Activated CD4-positive, alpha-beta T cell treated with anti-CD3 and anti-CD28 coated beads, Interleukin-2, amount 50 U/mL, for 16 hours (primary cell): ENCODE measurements at places on chromosomes 16 and 17.

GRCh38 chr16:57572978-57573728 is 30.7 kb downstream of the ADGRG5 start:
- DNase-seq = peak; percentile 46

DNA sequence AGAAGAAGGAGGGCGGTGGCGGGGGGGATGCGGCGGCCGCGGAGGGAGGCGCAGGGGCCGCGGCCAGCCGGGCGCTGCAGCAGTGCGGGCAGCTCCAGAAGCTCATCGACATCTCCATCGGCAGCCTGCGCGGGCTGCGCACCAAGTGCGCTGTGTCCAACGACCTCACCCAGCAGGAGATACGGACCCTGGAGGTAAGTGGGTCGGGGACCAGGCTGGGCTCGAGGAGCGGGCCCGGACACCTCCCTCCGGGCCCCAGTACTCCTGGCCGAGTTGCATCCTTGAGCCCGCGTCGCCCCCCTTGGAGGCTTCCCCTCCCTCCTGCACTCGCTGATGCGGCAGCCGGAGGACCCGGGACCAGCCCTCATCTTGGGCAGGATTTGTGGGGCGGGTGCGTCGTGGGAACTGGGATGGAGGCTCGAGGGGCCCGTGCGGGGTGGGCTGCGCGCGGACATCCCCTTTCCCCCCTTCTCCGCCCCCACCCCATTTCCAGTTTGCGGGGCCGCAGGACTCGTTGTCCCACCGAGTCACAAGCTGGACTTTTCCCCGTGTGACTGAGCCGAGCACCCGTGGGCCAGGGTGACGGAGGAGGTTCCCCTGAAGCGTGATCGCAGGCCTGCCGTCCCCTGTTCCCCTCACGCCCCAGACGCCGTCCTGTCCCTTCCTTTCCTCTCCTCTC is 572 bp downstream of the KSR1 start:
- DNase-seq = no peak

DNA sequence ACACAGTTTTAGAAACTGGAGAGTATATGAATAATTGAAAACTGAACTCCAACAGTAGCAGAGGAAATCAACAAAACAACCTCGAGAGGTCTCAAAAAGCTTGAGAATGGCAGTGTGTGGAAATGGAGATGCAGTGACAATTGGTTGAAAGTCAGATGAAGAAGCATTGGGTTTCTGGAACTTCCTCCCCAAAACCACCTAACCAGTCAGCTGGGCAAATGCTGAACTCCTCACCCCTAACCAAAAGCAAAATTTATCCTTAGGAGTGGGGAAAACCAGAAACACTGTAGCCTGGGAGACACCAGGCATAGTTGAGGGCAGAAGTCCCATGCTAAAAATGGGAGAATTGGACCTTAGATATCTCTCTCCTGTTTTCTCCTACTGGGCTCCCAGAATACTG is 109.9 kb downstream of the TANC2 start:
- no peak for DNase-seq

DNA sequence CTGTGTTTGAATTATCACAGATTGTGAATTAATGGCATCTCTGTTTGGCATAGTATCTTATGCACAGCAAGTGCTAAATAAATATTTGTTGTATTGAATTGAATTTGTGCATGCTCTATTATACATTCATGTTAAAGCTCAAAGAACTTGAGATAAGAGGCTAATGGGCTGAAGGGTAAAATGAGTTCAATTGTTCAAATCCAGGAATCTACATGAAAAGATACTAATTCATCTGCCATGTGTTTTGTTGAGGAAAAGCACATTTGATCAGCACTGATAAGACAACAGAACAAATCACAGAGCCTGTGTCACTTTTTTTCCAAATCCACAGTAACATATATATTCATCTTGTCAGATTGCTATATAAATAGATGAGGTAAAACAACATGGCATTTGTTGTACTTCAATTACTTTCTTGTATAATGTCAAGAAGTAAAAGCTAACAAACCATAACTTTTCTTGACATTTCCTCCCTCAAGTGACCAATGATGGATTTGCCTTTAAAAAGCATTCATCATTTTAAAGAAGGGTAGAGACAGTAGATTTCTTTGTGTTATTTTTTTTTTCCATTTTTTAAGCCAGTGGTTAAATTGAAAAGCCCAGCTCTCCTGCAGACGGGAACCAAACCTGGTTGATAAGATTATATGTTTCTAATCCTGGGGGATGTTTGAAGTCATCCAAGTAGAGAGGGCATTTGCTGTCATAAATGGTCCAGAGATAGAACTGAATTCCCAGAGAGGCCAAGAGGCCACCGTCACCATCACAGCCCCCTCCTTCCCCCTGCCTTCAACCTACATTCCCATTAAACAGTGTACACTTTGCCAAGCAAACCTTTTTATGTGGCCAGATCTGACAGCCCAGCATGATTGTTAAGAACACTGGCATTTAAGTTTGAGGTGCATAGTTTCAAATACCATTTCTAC is 123.0 kb downstream of the CHD9NB start:
- no peak for DNase-seq

DNA sequence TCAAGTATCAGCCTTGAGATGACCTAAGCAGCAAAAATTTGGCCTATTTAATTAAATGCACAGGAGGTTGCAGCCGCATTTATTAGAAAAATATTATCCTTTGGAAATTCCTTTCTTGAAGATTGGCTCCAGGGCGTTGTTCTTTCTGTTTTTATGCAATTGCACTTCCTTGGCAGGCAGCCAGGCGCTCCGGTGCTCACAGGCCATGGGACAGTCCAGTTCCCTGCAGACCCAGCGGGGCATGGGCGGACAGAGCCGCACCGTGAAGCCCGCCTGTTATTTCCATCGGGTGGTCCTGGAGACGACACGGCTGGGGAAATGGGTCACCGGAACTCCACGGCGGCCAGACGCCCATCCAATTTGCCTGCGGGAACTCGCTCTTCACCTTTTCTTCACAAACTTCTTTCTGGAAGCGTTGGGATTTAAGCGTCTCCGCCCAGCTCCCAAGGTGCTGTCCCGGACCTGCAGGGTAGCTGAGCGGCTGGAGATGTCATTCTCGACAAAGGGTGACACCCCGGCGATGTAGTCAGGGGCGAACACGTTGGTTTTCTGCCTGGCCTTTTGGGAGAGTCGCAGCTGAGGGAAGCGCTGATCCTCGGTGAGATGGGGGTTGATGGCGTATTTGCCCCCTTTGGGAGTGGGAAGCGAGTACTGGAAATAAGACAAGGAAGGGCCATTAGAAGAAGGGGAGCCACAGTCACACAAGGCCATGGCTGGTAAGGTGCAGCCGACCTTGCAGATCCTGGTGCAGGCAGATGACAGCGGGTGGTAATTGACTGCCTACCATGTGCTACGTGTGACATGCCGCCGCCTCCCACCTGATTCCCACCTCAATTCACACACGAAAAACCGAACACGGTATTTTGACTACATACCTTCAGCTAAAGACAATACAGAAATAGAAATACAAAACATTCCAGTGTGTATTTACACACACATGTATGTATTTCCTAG is 12.5 kb downstream of the NOB1 start:
- no peak for DNase-seq

DNA sequence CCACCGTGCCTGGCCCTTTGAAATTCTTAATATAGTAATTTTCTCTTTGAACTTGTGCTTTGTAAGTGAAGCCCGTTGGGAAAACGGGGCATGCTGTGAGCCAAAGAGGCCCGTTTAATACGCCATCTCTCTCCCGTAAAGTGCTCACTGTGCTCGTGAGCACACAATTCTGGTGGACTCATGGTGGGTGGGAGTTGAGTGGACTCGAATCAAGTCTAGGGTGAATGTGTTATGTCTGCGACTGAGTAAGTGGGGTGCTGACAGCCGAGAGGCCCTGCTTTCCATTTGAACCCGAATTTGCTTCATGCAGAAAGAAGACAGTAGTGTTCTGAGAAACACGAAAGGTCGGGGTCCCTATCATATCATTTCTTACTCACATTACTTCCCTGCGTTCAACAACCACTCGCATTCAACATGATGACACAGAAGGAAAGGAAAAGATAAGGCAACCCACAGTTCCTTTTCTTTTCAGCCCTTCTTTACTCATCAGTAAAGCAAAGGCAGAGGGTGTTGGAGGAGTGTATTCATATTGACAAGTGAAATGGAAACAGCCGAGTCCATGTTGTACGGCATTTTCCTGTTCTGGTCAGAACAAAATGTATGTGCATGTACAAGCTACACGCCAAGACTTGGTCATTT is 4.8 kb upstream of the ATP2A3 start:
- DNase-seq = no peak

DNA sequence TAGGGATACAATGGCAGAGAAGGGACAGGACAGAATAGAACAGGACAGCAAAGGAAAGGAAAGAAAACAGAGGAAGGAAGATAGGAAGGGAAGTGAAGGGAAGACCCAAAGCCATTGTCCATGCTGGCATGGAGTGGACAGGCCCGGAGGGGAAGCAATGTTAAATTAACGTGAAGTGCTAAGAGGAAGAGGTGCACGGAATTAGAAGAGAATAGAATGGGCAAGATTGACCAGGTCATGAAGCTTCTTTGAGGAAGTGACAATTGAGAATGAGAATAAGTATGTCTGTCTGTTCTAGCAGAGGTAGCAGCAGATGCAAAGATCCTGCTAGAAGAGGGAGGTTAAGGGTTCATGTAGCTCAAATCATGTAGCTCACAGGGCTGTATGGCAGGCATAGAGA is 117.2 kb downstream of the MAF start:
- no peak for DNase-seq

DNA sequence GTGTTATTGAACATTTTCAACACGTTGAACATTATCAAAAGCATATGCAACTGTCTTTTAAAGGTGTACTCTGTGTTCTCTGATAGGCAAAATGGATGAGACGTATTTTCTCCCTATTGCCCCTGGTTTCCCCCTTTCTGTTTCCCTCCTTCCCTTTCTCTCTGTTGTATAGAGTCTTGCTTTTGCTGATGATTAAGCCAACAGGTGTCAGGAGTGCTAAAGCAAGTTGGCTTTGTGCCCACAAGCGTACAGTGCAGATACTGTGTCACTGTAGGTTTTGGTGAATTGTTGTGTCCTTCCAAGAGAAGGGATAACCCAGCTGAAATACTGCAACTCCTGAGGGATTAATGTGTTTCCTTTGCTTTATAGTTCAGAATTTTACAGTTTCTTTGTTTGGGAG is 74.4 kb downstream of the COX10 start:
- no peak for DNase-seq

GRCh38 chr17:80908776-80909175 is 82.9 kb upstream of the CHMP6 start:
- DNase-seq = no peak

GRCh38 chr17:78675316-78675616 is 98.1 kb upstream of the DNAH17 start:
- DNase-seq = no peak

DNA sequence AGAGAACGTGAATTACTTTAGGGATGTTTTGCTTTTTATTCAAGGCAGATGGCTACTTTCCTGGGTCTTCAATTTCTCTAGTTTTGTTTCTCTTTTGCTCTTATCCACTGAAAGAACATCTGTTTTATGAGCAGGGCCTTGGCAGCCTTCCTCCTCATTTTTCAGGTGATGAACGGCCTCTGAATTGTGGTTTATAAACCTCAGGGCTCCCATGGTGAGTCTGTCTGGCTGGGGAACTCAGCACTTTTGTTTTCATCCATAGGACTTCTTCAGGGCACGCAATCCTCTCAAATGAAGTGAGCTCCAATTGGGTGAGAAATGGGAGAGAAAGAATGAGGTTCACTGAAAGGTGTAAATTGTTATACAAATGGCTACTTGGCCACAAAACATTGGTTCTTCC is 186.4 kb upstream of the ERCC4 start:
- DNase-seq = no peak

DNA sequence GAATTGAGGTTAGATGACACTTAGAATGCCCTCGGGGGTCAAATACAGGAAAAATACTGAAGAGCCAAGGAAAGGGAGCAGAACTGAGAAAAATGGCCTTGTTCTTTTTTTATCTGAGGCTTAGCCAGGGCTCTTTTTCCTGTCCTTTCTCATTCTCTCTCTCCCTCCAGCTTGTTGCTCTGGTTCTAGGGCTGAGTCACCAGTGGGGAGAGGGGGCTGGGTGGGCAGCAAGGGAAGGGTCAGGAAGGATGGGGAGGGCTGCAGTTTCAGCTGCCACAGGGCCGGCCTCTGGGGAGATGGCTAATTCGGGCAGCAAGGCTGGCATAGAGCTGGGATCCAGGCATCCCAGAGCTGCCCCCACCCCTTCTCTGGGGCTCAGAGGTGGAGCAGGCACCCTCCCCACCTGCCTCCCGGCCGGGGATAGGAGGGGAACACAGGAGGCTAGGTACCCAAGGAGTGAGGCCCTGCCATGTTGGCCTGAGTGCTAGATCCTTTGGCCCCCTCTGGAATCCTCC is 3.9 kb downstream of the ITGA3 start:
- DNase-seq = no peak

DNA sequence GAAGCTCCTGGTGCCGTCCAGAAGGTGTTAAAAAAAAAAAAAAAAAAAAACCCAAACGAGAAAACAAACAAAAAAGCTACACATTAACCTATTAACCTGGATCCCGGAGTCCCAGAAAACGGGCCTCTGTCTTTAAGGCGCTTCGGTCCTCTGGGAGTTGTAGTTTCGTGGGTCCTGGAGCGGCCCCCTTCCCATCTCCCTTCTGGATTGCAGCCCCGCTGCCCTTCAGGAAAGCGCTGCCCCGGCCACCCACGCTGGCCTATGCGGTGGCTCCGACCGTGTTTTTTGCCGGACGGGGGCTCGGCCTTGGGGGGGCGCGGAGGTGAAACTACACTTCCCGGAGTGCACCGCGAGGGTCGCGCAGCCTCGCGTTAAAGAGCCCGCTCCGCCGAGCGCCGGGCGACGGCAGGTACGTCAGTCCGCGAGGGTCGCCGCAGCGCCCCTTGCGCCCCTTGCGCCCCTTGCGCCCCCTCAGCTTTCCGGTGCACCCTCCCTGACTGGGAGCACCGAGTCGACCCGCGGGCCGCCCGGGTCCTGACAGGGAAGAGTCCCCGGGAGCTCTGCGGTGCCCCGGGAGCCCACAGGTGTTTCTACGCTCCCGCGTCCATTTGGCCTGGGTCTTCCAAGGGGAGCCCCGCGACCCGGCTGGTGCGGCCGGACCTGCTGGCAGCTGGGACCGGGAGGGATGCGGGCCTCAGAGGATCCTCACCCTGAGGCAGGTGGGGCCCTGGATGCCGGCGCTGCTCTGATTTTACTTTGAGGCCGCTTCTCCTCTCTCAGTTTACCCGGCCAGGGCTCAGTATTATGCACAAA is at the start of gene FCSK:
Gene FCSK, plus strand, starts transcription at position 374 of the 813 bp plus-strand sequence. CDS start 8,596 bp downstream, outside the sequence.
- DNase-seq = peak; percentile 62

DNA sequence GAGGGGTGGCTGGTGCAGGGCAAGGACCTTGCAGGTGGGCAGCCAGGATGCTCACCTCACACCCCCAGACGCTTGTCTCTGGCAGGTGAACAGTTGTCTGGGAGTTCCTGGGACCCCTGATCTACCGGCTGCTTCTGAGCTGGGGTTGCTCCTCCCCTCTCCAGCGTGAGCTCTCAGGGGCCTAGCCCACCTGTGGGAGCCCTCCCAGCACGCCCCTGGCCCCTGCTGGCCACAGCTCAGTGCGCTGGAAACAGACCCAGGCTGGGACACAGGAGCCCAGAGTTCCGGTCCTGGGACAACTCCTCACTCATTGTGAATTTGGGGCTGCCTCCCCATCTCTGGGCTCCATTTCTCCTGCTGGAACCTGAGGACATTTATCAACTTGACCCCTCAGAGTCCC is 30.3 kb downstream of the ARHGAP23 start:
- no peak for DNase-seq
